ENCODE measurements at places on chromosomes 5 and 9.
A peak's percentile ranks its signal among the peaks of the same experiment; 100 is the strongest.

DNA sequence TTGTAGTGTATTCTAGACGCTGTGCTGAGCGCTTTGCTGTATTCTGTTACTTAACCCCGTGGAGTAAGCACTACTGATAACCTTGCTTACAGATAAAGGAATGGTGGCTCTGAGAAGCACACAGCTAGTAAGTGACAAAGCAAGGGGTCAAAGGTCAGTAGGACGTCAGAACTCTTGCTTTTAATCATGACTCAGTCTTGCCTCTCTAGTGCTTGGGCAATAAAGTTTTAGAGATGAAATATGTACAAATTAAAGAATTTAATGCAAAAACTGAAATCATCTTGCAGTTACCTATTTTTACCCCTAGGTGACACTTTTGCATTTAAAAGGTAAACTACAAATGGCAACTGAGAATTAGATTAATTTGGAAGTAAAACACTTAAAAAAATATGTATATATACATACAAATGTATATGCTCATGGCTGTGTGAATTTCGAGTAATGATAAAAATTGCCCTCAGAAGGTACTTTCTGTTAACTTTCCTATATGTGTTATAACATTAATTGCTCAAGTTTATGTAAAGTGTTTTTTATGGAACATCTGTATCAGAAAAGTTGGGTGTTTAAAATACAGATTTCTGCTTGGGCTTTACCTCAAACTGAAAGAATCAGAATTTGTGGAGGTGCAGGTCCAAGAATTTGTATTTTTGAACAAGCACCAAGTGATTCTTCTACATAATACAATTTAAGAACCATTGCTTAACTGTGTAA, 175.1 kb upstream of the DAB2 start:
- no peak for DNase-seq

- no peak for DNase-seq
Observed at GRCh38 chr9:69951411-69951810, 92.2 kb upstream of the MAMDC2 start.

DNA sequence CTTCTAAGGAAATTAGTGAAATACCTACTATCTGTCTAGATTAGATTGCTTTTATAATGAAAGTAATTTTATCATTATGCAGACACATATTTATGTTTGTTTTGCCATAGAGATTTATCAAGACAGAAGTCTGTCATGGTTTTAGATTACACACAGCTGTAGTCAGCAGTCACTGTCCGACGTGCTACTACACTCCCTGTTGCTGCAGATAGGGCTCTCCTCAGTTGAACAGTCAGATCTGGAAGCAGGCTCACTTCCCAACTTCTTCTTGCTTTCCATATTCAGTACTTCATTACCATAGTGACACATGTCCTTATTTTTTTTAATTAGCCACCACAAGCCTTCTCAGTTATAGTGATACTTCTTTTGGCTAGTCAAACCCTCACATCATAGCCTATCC, 329.9 kb upstream of the ITGA1 start:
- no peak for DNase-seq

GRCh38 chr9:5392285-5392684, 45.4 kb downstream of the PLGRKT start:
- no peak for DNase-seq

DNA sequence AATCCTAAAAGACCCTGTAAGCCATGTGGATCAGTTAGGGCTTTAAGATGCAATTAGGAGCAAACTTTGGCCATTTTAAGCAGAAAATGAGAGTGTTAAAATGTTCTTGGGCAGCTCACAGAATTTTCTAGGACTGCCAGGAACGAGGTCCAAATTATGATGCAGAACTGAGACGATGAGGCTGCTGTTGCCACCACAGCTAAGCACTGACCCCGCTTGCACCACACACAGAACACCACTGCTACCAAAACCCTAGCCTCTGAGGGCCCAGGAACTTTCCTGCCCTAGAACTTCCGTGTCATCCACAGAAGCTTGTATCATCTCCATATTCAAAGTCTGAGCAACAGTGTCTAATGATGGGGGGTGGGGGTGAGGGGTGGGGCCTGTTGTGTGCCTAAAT, 41.0 kb upstream of the PCSK1 start:
- no peak for DNase-seq

DNA sequence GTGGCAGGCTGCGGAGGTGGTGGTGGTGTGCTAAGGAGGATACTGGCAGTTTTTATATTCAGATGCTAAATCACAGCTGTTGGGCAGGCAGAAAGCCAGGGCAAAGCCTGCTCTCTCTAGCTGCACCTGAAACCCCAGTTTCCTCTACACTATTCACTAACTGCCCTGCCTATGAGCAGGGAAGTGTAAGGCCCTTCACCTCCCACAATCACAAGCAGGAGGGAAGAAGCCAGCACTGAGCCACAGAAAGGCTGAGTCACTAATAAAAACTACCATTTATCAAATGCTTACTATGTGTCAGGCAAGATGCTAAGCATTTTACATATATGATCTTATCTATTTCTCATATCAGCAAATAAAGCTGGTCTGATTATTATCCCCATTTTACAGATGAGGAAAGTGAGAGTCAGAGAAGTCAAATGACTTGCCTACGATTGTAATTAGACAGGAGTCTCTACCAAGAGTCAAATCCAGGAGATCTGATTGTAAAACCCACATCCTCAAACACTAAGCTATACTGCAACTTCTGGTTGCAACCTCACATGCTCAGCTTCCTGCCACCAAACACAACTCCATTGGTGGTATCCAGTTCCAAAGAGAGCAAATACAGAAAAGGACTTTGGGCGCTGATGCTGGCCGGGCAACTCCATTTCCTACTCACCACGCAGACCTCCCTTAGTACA, 17.7 kb upstream of the IL6ST start:
- DNase-seq: no peak

DNA sequence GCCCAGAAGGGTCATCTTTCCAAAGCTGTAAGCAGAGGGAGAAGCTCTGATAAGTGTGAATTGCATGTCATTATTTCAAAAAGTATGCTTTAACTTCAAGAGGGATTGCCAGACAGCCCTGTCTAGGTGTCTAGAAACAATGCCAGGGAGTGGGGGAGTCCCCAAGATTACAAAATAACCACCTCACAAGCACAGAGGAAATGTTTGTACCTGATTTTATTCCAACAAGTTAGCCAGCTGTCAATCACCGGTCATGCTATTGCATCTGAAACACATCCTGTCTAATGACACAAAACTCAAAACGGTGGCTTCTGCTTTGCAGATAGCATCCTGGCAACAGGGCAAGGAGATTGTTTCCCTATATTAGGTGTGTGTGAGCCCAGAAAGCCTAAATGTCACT, 154.2 kb upstream of the WWC1 start:
- DNase-seq: no peak

GRCh38 chr5:50325237-50325832, 115.8 kb downstream of the EMB start:
- no peak for DNase-seq

GRCh38 chr5:66945389-66946349, 250.9 kb downstream of the CD180 start:
- DNase-seq: no peak

GRCh38 chr5:119221330-119221729, 134.5 kb upstream of the TNFAIP8 start:
- no peak for DNase-seq

DNA sequence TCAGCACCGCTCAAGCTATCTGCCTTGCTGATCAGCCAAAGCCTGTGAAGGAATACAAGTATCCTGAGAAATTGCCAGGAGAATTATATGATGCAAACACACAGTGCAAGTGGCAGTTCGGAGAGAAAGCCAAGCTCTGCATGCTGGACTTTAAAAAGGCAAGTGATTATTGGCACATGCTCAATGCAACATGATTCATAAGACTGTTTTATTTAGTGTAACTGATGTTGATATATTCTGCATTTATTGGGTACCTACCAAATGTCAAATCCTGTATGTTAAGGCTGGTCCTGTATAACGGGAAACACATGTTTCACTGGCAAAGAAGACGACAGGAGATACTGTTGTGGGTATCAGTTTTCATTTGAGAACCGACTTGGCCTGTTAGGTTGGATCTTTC, 69.0 kb downstream of the ADAMTS16 start:
- no peak for DNase-seq

DNA sequence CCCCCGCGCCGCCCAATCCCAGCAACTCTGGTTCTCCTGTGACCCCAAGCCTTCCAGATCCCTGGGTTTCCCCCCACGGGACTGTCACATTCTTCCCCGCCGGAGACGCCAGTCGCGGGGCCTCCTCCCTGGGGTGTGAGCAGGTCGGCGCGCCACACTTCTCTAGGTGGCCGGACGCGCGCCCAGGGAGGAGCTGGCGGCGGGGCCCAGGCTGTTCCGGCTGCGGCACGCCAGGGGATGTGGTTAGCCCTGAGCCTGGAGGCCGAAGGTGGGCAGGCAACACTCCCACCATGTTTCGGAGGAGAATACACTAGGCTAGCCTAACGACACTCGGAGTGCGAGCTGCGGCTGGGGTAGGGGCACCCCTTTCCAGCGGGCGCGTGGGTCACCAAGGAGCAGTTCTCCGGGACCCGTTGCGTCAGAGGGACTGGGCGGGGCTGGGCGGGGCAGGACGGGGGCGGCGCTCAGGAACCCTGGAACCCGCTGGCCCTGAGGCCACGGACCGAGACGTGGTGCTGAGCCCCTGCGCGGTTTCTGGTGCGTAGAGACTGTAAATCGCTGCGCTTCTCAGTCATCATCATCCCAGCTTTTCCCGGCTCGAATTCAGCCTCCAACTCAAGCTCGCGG, at the start of gene SLC27A6:
Gene SLC27A6, plus strand, starts transcription at position 478 of the 627 bp plus-strand sequence. CDS start 650 bp downstream, outside the sequence.
- DNase-seq: no peak

DNA sequence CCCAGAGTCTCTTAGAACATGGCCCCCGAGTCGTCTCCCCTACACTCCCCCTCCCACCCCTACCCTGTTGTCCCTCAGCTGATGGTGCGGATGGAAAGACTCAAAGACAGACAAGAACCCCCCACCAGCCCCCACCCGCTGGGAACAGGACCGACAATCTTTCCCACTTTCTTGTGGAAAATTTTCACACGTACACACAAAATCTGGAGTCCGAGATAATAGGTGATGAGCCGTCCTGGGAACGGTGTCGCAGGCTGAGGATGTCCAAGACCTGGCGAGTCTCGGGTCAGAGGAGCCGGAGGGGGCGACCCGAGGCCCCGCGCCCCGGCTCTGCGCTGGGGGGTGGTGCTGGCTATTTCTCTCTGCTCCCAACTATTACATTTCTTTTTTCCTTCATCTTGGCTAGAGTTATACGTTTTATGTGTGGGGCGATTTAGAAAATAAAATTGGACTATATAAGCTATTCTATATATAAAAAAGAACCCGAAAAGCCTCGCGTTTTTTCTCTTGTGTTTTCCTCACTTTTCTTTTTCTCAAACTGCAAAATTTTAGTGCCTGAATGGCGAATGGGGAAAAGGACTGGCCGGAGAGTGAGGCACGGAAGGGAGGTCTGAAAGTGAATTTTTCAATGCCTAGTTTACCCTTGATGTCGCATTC, 188.8 kb downstream of the MEF2C start:
- no peak for DNase-seq

DNA sequence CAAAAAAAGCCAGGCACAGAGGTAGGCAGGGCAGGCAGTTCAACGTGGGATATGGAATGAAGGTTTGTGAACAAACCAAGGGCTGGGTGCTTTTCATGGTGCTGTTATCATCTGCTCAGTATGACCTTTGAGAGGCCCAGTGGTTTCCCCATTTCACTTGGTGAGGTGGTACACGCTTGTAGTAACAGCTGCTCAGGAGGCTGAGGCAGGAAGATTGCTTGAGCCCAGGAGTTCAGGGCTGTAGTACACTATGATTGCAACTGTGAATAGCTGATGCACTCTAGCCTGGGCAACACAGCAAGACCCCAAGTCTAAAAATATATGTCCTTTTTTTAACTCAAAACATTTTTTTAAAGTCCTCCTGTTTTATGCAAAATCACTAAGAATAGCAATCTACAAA, 174.8 kb downstream of the ENC1 start:
- DNase-seq: no peak

- peak; percentile 71 for DNase-seq
Observed at GRCh38 chr9:4077499-4078102, 222.3 kb downstream of the GLIS3 start.

- no peak for DNase-seq
Observed at GRCh38 chr9:2119566-2119965, 104.4 kb downstream of the SMARCA2 start.

DNA sequence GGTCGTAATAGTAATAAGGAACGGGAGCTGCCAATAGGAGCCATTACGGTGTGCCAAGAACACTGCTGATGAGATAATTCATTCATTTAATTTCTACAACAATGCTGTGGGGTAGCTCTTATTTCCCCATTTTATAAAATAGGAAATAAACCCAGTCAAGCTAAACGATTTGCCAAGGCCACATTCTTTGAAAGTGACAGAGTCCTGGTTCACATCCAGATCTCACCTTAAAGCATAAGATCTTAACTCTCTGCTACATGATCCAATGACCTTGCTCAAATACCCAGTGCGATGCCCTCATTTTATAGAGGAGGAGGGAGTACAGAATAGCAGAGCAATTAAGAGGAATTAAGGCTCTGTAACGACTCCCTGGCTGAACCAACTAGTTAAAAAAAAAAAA, 5.0 kb downstream of the PDE6A start:
- DNase-seq: no peak

DNA sequence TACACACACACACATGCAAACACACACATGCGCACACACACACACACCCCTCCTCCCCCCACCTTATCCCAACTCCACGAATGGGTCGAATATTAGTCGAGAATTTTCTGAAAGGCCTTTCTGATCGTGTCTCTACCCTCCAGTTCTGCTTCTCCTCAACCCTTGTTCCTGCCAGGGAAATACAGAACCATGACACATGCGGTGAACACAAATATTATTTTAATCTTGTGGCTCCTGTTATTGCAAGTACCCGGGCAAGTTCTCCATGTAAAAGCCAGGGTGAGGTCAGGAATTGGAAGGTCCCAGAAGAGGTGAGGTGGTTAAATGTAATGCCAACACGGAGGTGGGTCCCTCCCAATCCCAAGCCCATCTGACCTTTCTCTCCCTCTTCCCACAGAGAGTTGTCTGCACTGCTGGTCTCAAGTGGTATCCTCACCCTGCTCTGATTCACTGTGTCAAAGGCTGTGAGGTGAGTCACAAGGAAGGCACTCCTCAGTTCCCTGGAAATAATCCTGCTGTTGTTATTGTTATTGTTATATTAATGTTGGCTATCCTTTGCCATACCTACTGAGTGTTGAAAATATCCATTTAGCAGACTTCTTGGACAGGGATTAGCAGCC, 223.7 kb downstream of the PAPPA start:
- DNase-seq: no peak

GRCh38 chr5:125595095-125595494, 828.1 kb upstream of the GRAMD2B start:
- no peak for DNase-seq
